Ascending aorta (tissue), 2 donors: ENCODE measurements at places on chromosomes 2 and 18. TPM values are rescaled to one million over a fixed set of nuclear protein-coding genes. Genes with fewer than 3 reads are reported as not detected.
A peak's percentile ranks its signal among the peaks of the same experiment; 100 is the strongest.

DNA sequence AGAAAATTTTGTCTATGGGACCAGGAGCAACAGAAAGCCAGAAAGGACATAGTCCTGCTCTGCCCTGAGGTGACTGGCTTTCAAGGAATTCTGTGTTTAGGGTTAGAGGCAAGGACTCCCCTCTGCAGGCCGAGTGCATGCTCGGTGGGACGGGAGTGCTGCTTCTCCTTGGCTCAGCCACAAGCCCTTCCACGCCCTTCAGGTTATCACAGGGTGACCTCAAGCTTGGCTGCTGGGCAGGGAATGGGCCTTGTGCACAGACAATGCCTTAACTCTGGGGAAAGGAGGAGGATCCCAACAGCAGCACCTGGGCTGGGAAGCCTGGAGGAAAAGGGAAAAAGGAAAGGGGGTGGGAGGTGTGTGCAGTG, 32.8 kb downstream of the FAM178B start:
- DNase-seq, result no peak
- no peak overlapping the region for H3K4me3 ChIP-seq
- H3K27ac ChIP-seq, result no peak overlapping the region
- peaks cover 4% of the 10 kb centered on the region for H3K4me1 ChIP-seq
- no peaks in the 10 kb centered on the region for H3K36me3 ChIP-seq

- H3K27me3 ChIP-seq, result no peaks in the 10 kb centered on the region
- H3K4me3 ChIP-seq, result no peak overlapping the region
- H3K36me3 ChIP-seq, result no peaks in the 10 kb centered on the region
- no peaks in the 10 kb centered on the region for H3K4me1 ChIP-seq
Measured at GRCh38 chr2:173659509-173659908, 304.8 kb downstream of the CDCA7 start.

GRCh38 chr2:219171231-219171651, 1.4 kb upstream of the SLC23A3 start:
- DNase-seq, result no peak
- H3K27ac ChIP-seq, result peak overlapping the region; percentile 69
- H3K4me3 ChIP-seq, result no peak overlapping the region
- no peaks in the 10 kb centered on the region for H3K27me3 ChIP-seq
- H3K36me3 ChIP-seq, result peaks cover 32% of the 10 kb centered on the region

DNA sequence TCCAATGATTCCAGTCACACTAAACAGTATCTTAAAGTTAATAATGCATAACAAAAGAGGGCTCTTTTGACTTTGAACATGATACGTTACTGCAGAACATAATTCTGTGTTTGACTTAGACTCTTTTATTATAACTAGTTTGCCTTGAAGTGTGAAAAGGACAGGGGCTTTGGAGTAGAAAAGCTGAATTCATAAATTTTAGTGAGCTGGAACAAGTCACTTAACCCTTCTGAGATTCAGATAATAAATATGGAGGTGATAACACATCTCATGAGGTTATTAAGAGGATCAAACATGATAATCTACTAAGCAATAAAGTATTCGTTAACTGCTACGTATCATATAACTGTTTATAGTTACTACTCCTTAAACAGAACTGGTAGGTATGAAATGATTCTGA, 44.7 kb upstream of the FLACC1 start:
- H3K4me3 ChIP-seq, result no peak overlapping the region
- no peak overlapping the region for H3K27ac ChIP-seq
- H3K27me3 ChIP-seq, result no peaks in the 10 kb centered on the region

DNA sequence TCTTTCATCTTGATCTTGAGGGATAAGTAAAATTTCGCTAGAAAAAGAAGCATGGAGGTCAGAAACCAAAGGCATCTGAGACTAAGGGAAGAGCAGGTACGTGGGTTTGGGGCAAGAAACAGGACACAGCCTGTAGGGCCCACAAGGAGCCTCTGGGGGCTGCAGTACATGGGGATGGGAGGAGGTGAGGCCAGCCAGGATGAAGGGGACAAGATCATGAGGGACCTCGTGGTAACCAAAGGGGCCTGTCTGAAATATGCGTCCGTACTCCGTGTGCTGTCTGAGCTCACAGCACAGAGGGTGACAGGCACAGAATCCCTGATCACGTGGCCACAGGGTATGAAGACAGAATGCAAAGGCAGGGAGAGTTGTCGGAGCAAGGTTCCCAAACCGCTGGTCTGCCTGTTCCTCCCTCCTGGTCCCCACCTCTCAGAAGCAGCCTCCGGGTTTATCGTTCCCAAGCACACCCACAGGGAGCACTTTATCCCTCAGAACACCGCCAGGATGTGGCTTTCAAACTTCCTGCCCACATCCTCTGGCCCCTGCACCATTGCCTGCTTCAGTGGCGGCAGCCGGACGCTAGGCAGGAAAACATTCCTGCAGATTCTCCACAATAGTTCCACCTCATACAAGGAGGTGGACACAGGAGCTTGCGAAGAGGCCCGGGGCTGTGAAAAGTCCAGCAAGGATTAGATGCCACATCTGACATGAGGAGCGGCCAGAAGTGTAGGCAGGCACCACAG, 12.0 kb downstream of the TMEM163 start:
- H3K4me3 ChIP-seq, result no peak overlapping the region
- H3K27ac ChIP-seq, result no peak overlapping the region
- no peaks in the 10 kb centered on the region for H3K27me3 ChIP-seq

DNA sequence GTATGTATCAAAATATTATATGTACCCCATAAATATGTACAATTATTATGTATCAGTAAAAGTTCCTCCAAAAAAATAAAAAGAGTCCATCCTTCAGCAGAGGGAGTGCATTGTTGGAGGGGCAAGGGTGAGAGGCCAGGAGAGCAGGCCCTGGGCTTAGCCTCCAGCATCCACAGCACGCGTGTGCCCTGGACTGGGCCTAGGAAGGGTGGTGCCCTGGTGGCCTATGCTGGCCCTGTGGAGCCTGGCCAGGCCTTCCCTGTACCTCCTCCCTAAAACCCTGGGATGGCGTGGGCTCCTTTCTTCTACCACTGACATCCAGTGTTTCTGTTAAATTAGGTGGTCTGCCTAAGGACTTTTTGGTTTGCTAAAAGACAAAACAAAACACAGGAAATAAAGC, 93.4 kb downstream of the SH3RF3 start:
- H3K27ac ChIP-seq, result no peak overlapping the region
- H3K36me3 ChIP-seq, result no peaks in the 10 kb centered on the region
- H3K4me3 ChIP-seq, result no peak overlapping the region
- peaks cover 7% of the 10 kb centered on the region for H3K4me1 ChIP-seq
- H3K27me3 ChIP-seq, result no peaks in the 10 kb centered on the region
- no peak for DNase-seq

DNA sequence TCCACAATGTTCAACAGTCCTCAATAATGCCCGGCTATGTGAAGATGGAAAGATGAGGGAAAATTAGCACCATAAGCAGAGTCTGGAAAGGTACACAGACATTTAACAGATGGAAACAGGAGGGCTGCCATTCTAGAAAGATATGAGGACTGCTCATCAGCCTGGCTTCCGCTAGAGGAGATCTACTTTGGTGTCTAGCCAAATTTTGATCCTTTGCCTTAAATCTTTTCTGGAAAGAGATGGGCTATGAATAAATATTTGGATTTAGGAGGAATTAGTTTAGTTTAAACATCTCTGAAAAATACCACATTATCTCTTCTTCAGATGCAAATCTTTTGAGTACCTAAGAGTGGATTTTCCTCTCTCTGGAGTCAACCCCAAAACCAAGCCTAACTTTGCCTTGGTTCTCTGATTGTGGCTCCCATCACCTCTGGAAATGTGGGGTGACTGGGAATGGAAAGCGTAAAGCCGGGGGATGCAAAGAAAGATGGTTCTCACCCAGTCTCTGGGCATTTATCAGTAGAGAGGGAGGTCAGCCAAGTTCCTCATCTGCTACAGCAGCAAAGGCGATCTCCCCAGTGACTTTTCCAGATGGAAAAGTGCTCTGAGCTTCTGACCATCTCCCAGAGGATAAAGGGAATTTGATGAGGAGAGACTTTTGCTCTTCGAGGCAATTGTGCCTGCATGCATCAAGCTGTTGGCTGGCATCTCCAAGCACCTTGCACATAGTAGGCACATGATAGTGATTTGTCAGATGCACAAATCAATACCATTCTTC, 410.6 kb downstream of the ZNF521 start:
- H3K27ac ChIP-seq, result no peak overlapping the region
- H3K4me3 ChIP-seq, result no peak overlapping the region
- H3K4me1 ChIP-seq, result no peaks in the 10 kb centered on the region
- DNase-seq, result no peak

DNA sequence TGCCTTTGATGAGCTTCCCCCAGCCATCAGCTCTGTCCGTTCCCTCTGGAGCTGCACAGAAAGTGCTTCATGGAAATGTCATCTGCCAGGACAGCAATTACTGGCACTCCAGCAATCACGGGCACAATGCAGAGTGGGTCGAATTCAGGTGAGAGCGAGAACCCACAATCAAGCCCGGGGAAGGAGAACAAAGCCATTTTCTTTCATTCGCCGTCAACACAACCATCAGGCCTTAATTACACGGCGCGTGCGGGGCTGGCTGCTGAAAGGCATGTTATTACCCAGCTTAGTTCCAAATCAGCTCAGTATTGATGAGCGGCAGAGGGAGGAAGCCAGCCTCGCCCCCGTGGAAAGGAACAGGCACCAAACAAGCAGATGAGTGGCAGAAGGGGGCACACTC, 143.9 kb downstream of the MYT1L start:
- no peak overlapping the region for H3K27ac ChIP-seq
- H3K4me3 ChIP-seq, result no peak overlapping the region
- no peaks in the 10 kb centered on the region for H3K27me3 ChIP-seq

- no peak for DNase-seq
- no peaks in the 10 kb centered on the region for H3K27me3 ChIP-seq
- no peak overlapping the region for H3K27ac ChIP-seq
- H3K4me3 ChIP-seq, result no peak overlapping the region
- no peaks in the 10 kb centered on the region for H3K4me1 ChIP-seq
- H3K36me3 ChIP-seq, result no peaks in the 10 kb centered on the region
Measured at GRCh38 chr2:191907545-191907944, 60.7 kb upstream of the CAVIN2 start.

DNA sequence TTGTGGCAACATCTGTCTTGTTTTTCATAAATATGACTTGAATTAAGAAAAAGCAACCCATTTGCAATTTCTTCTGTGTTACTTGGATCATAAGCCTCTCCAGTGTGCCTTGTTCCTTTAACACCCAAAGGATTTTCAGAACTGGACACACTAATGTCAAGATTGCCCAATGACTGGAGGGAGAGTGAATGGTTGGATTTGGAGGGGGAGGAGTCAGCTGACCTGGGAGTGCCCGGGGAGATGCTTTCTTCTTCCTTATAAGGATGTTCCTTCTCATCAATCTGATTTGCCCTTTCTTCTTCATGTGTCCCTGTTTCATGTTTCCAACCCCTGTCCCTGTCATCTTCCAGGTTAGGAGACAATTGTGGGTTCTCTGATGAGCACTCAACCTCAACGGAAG, 48.8 kb downstream of the ALPK2 start:
- DNase-seq, result no peak
- no peak overlapping the region for H3K4me3 ChIP-seq
- no peaks in the 10 kb centered on the region for H3K27me3 ChIP-seq
- H3K36me3 ChIP-seq, result no peaks in the 10 kb centered on the region

C2orf49 gene
- total RNA-seq, result 12.2 TPM

NCL gene
- 136 TPM for total RNA-seq

MYL1 gene
- not detected for total RNA-seq

PRR30 gene
- total RNA-seq, result not detected

RAD51AP2 gene
- total RNA-seq, result not detected

CEP192 gene
- 3.1 TPM for total RNA-seq

FSIP2 gene
- under 0.01 TPM for total RNA-seq
